ENCODE measurements at places on chromosomes 7 and 10.

GRCh38 chr7:99628471-99629465, 12.0 kb downstream of the ZSCAN25 start:
- DNase-seq = no peak

GRCh38 chr7:67788669-67789068, 792.0 kb downstream of the TYW1 start:
- DNase-seq = peak; percentile 49

GRCh38 chr7:80131675-80132435, 2.8 kb upstream of the GNAI1 start:
- peak; percentile 65 for DNase-seq

DNA sequence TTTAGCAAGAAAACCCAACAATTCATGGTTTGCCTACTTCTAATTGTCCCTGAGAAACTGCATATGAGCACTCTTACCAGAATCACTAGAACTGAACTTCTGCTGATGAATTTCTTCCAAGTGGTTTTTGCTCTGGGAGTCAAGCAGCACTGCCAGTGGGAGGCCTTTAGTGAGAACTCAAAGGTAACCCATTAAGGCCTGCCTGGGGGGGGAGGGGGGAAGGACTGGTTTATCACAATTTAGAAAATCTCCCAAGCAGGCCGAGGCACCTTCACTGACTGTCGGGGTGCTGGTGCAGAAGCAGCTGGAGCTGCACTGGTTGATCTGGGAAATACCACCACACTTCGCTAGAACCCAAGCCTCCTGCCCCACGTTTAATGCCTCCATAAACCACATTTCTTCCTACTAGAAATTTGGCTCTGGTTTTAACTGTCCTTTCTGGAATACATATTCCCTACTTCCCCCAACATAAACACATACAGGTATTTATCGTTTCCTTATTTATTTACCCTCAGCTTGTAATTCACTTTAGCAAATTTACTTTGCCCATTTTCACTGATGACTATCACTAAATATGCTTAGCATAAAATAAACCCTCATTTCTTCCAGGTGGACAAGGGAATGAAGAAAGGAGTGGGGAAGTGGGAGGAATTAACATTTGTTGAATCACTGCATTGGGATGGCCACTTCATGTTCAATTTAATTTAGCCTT, 14.2 kb downstream of the ANK3 start:
- no peak for DNase-seq

DNA sequence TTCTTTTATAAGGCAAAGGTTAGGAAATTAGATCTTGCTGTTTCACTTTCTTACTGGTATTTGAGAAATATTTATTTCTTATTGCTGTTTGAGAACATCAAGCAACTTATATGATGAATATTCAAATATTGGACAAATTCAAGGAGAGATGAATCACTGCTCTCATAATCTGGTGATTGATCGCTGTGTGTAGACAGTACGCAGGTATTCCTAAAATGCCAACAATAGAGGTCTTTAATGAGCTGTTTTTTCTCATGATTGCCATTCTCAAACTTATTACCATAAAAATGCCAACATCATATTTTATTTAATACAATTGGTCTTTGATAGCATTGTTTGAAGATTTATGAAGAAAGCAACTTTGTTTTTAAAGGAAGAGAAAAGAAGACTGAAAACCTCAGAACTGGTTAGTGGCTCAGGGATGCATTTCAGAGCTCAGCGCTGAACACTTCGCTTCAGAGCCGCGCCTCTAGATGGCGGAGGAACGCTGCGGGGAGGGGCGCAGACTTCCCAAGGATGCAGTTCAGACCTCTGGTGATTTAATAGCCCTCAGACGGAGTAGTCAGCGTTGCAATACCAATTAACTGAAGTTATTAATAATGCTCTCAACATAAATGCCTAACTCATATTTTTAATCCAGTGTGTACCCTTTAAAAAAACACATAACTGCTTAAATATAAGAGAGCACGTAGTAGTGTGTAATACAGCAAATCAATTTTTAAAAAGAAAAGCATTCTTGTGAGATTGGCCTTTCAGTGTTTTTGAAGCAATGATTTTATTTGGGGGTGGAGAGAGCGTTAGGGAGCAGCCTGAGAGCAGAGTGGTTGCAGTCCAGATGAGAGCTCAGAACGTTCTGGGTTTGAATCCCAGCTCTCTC, 38.5 kb upstream of the STEAP4 start:
- DNase-seq = peak; percentile 4

- DNase-seq = no peak
Observed at GRCh38 chr10:121183236-121183635, 332.1 kb downstream of the WDR11 start.

DNA sequence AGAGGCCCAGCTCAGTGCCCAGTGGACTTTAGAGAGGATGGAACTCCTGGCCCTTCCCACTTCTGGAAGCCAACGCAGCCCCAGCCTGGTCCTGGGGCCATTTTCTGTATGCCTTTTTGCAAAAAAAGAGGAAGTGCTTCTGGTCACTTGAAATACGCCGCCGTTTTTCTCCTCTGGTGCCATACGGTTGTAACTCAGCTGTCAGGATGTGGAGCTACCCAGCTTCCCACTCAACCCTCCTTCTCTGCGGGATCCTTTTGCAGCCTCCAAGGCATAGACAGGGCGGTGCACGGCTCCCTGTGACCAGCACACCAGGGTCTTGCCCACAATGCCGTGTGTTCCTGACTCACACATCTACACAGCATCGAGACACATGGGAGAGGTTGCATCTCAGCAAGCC, 369.6 kb downstream of the TCERG1L start:
- DNase-seq = no peak

GRCh38 chr10:125881192-125881591, at the start of gene DHX32:
Gene DHX32, minus strand, starts transcription at chr10:125881292. Its CDS starts 468 bp downstream, at chr10:125880824.
- DNase-seq = no peak

- no peak for DNase-seq
Observed at GRCh38 chr7:136688601-136689000, 179.9 kb upstream of the CHRM2 start.

GRCh38 chr10:71161425-71161824, 50.9 kb upstream of the UNC5B start:
- no peak for DNase-seq

Data from fibroblast of upper back skin (primary cell).